Fibroblast of skin of right biceps (primary cell): ENCODE measurements at places on chromosomes 6 and 20.
A peak's percentile ranks its signal among the peaks of the same experiment; 100 is the strongest.

GRCh38 chr20:21614980-21615379 lies 90.5 kb upstream of the PAX1 start:
- no peak for DNase-seq

DNA sequence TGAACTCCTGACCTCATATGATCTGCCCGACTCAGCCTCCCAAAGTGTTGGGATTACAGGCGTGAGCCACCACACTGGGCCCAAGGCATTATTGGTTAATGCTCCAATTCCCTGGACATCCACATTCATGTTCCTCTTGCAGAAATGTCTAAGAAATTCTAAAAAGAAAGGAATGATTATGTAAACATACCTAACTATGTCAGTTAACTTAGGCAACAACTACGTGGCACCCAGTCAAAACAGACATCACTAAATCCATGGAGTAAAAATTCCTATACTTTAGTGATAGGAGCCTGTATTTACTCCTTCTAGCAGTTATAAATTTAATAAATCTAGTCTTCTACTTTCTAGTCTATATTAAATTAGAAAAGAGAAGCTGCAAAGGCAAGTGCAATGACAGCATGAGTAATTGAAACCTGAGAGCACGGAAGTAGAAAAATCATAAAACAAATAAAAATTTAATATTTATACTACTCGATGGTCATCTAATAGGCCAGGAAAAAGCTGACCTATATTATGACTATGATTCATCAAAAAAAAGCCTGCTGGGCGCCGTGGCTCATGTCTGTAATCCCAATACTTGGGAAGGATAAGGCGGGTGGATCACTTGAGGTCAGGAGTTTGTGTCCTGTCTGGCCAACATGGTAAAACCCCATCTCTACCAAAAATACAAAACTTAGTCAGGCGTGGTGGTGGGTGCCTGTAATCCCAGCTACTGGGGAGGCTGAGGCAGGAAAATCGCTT lies 4.2 kb downstream of the AHI1 start:
- DNase-seq: no peak

DNA sequence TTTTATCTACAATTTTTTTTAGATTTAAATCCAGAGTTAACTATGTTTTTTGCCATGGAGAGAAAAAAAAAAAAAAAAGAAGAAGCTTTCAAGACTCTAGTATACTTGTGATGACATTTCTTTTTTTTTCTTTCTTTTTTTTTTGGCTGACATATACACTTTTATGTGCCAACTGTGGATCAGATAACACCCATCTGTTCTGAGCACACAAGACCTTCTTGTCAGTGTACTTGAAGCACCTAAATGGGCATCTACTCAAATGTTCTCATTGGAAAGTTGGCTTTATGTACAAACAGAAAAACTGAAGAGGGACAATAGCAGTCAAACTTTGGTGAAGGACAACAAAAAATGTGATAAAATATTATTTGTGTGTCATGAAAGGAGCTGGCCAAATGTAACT lies 904.5 kb downstream of the GRIK2 start:
- DNase-seq: no peak

- DNase-seq: peak; percentile 51
Observed at GRCh38 chr6:63537201-63537958, 34.9 kb upstream of the LOC128125822 start.

DNA sequence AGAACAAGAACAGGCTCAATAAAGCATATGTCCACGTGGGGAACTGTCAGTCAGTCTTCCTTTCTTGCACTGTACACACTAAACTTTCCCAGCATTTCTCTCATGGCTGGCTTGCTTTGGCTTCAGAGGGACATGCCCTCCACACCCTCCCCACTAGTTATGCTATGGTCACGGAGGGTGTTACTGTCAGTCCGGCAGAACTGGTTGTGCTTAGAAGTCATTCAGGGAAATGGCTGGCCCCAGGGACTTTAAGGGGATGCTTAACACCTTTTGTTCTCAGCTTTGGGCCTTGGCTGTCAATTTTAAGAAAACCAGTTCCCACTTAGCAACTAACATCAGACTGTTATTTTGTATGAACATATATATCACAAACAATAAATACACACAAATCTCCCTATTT lies 55.1 kb downstream of the ELOVL5 start:
- DNase-seq: no peak

- no peak for DNase-seq
Observed at GRCh38 chr6:157398151-157398550, 17.2 kb downstream of the ZDHHC14 start.

GRCh38 chr20:3728876-3729275 lies 3.6 kb upstream of the HSPA12B start:
- no peak for DNase-seq

DNA sequence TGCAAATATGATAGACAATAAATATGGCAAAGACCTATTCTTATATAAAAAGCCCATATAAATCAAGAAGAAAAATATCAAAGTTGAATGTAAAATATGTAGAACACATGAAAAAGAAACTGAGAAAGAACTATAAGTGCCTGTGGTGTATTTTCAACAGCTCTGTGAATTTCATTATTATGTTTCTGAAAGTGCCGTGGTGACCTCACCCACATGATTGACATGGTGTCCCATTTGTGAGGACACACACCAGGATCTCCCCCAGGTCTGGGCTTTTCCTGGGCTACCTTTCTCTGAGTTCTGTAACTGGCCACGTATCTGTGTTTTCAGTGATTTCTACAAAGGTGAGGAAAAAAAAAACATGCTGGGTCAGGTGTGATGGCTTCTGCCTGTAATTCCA lies 86.7 kb downstream of the BMP6 start:
- no peak for DNase-seq

DNA sequence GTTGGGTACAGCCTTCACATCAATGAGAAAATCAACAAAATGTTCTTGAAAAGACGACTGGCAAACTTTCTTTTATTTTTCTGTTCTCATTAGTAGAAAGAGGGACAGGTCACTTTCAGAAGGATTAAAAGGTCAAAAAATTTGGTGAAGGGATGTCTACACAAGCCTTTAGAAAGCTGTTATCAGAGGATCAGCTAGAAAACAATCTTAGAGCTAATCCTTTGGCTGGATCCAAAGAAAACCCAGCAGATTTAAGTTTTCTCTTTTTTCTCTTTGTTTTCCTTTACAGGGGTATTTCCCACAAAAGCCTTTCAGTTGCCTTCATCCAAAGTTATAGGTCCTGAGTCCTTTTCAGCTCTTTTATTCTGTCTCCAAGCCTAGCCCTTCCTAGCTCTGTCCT lies 57.3 kb upstream of the EDN1 start:
- no peak for DNase-seq

DNA sequence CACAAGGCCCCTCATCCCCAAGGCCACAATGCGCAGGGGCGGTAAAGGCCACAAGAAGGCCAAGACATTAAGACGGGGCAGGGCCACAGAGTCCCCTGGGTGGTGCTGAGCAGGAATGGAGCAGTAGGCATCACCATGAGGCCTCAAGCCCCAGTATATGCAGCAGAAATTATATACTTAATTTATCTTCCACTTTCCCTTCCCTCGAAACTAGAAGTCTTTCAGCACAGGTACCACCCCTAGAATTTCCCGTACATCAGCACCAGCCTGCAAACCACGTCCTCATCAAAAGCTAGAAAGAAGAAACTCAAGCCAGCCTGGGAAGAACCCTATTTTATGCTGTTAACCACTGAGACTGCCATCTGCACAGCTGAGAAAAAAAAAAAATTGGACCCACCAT lies 89.4 kb downstream of the PLG start:
- DNase-seq: no peak

GRCh38 chr20:56998438-56998837 lies 268.0 kb downstream of the BMP7 start:
- no peak for DNase-seq

DNA sequence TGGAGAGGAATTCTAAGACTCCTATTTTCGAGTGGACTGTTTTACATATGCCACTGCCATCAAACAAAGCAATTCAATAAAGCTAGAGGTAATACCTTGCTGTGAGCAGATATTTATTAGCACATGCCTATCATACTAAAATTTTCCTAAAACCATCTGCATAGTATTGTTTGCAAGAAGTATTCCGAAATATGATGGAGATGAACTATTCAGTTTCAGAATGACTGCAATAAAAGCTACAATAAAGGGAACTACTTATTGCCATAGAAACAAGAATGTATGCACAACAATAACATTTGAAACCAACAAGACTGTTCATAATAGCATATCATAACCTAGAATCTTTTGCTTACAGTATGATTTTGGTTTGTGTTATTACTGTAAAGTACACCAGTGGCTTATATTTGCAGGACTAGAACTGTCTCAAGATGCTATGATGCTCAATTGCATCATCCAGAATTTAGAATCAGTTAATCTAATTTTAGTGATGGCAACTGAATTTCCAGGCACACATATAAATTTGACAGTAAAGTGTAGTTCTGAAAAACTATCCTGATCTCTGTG lies 144.3 kb downstream of the GRIK2 start:
- DNase-seq: peak; percentile 12

DNA sequence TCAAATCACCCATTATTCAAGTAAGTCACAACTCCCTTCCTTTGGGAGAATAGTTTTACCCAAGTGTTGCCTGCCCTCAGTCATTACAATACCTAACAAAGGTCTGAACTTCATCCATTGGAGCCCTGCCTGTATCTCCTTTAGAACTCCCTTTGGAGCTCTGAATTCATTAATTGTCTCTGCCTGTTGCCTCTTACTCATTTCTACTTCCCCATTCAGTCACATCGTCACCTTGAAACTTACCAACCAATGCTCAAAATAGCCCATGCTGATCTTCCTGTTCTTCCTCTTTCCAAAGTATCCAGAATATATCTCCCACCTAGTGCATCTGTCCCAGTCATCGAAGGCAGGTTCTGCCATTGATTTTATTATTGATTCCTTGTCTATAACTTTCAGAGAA lies 120.7 kb upstream of the ADGRF1 start:
- DNase-seq: no peak

DNA sequence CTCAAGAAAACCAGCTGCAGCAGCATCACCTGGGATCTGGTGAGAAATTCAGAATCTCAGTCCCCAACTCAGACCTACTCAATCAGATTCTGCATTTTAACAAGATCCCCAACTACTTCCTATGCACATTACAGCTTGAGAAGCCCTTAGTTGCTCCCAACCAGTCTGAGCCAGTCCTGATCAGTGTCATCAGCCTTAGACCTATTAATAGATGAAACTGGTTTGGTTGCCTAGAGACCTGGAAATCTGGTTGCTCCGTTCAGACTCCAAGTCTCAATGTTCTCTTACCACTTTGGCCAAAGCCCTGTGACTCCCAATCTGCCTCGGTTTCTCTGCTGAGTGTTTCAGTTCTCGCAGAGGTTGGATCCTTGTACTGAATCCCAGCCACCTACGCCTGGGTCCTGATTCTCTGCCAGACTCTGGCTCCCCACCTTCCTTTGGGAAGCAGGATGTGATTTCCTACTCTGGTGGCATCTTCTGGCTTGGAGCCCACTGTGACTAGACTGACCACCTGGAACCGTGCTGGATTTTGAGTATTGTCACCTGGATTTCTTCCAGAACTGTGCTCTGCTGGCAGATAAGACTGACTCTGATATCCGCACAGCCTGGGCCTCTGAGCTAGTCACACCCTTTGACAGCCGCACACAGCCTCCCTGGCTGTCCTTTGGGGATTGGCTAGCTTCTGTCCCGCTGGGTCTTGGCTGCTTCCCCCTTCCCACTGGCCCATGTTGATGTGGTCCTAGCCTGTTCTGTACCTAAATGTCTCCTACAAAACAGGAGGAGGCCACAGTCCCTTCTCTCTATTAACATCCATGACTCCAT lies 20.3 kb upstream of the ATXN1 start:
- DNase-seq: peak; percentile 39

- peak; percentile 26 for DNase-seq
Observed at GRCh38 chr20:38343311-38344106, 2.8 kb upstream of the LBP start.

DNA sequence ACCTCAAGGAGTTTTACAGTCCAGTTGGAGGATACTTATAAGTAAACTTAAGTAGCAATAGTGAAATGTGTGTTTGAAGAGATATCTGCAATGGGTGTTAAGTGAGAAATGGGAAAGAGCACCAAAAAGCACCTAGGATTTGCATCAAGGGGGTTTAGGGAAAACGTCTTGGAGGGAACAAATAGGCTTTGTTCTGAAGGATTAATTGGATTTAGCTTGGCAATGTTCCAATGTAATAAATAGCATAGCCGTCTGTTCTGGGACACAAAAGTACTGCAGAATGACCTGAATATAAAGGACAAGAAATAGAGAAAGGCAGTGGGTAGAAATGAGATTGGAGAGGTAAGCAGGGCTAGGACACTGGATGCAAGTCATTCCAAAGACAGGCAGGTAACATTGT lies 2.8 kb upstream of the MYO6 start:
- no peak for DNase-seq

DNA sequence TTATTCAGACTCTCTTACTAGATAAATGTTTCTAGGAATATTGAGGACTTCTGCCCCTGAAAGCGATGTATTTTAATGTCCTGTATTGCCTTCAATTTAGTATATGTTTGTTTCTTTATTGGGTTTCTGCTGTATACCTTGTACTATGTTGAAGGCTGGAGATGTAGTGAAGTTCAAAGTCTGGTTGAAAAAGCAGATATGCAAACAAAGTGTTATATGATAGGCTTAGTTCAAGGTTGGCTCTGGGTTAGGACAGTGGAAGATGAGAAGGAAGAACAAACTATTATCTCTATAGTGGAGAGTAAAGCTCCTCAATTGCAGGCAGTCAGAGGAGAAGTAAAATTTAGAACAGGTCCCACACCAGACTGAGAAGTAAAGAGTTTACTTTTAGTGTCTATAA lies 36.3 kb upstream of the ADGRG6 start:
- DNase-seq: no peak

GRCh38 chr20:63695424-63696305 lies 787 bp upstream of the TNFRSF6B start:
- no peak for DNase-seq

GRCh38 chr6:110198561-110198960 lies 18.3 kb downstream of the CDC40 start:
- no peak for DNase-seq

DNA sequence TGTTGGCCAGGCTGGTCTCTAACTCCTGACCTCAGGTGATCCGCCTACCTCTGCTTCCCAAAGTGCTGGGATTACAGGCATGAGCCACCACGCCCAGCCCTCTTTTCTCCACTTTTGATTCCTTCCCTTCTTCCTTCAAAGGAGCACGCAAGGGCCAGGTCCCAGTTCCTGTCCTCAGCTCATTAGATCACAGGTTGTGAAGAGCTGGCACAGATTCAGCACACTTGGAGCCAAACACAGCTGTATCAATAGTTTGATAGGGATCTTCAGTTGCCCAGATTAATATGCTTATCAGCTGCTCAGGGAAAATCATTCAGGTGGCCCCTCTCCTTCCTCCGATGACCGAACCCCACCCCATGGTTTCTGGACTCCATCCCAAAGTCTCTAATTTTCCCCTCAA lies 14.4 kb upstream of the SLC22A23 start:
- no peak for DNase-seq

- DNase-seq: no peak
Observed at GRCh38 chr6:25009393-25009710, 73.6 kb upstream of the RIPOR2 start.

DNA sequence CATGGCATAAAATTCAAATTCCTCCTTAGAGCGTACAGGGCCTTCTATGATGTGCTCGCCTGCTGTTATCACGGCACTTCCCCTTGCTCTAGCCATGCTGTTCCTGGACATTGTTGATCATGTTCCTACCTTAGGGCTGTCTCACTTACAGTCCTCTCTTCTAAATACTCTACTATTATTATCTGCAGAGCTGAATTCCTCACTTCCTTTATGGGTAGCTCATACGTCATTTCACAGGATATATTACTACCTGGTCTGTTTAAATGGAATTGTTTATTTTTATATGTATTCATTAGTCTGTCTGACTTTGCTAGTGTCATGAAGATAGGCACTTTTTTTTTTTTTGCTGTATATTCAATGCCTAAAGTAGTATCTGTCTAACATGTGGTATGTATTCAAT lies 94.7 kb upstream of the FLRT3 start:
- no peak for DNase-seq
